NCI-H187 treated with DMSO at 0.1 percent for 48 hours (cell line): ENCODE measurements at places on chromosomes 6 and 20.

GRCh38 chr6:39804466-39805065 is 12.4 kb downstream of the DAAM2 start:
- DNase-seq: no peak

DNA sequence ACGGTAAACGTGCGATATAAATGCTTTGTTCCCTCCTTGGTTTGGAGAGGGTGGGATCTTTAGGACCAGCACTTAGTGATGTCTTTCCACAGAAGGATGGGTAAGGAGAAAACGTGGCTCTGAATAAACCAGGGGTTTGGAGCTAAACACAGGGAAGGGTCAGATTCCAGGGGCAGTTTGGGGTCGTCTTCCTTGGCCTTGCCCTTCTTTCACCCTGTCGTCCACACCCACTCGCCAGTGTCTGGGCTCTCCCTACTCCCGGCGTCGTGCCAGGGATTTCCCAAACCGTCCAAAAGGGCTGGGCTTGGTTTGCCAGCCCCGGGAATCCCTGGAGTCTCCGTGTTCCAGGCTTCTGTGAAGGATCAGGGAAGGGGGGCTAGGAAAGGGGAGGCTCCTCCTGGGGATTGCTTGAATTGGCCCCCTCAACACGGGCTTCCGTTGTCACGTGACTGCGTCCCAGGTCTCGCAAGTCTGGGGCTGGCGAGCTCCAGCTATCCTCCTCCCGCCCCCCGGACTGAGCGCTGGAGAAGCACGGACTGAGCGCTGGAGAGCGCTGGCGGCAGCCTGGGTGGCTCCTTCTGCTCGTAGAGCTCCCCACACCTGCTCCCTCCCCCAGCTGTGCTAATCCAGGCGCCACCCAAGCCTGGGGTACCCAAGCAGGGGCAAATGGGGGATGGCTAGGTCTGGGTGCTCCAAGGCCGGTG is 9.4 kb upstream of the ARMC12 start:
- no peak for DNase-seq

DNA sequence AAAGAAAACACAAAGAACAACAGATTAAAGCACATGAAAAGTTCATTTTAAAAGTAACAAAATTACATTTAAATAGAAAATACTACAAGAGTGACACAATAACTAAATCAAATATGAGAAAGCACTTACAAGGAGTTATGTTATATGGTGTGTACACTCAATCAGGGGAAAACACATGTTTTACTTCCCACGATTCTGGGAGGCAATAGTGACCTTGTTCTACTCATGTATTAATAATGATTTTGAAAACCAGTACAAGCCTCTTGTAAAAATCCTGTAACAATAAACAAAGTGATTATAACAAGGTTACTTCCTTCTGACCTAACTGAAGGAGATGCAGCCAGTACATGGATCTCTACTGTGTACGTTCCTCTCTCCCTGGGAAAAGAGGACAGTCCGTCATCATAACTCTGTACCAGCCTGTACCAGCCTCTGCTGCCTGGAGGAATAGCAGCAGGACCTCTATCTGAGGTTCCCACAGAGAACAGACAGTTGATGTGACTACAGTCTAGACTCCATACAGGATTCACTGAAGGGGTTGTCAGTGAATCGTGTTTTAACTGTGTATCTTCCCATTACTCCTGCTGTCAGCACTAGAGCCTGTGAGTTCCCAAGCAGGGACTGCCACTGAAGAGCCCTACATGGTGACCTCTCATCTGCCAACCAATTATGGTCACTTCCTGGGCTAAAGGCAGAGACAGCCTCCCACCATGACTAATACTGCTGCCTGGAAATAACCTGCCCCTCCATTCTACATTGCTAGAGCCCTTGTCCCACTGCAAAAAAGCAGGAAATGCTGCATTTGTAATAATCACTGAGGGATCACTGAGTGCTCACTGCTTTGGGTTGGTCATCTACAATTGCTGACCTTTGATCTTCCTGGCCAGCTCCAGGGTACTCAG is 149.7 kb downstream of the KIF16B start:
- DNase-seq: no peak

DNA sequence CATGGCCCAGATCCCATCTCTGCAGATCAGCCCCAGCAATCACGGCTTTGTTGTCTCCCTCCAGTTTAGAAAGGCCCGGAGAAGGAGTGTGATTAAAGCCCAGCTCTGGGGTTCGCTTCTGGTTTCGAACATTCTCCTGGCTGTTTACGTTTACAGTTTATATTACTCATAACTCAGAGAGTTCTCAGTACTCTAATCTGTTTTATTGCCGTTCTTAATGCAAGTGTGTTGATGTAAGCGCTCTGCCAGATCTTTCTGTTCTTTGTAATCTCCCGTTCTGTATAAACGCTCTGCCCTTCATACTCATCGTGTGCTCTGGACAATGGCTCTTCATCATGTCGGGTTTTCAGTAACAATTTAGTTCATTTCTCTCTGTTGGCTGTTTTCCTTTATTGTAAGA is 118.0 kb upstream of the PRND start:
- DNase-seq: no peak

DNA sequence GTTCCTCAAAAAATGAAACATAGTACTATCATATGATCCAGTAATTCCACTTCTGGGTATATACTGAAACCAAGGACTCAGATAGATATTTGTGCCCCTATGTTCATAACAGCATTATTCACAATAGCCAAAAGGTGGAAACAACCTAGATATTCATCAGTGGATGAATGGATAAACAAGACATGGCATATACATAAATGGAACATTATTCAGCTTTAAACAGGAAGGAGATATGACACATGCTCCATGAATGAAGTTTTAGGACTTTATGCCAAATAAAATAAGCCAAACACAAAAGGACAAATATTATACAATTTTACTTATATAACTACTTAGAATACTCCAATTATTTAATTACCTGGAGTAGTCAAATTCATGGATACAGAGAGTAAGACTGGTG is 16.4 kb downstream of the PLCB1 start:
- no peak for DNase-seq

GRCh38 chr20:3193806-3194616 is 10.5 kb downstream of the DDRGK1 start:
- DNase-seq: no peak

DNA sequence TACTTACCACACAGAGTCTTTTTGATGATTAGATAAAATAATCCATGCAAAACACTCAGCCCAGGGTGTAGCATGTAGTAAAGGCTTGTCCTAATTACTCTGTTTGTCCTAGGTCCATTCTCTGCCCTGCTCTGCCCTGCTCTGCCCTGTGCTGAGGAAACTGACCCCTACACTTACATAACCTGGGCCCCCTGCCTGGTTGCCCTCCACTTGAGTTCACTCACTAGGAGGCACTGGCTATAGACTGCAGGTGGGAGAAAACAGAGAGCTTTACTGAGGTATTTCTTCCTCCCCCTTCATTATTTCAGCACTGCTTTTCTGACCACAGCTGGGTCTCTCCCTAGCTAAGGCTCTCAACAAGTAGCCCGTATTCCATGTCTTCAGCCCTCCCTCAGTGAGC is 70.9 kb upstream of the TBX18 start:
- DNase-seq: no peak

GRCh38 chr6:99711925-99712324 is 105.3 kb downstream of the PRDM13 start:
- DNase-seq: no peak

GRCh38 chr6:119340796-119341487 is 8.6 kb downstream of the MAN1A1 start:
- no peak for DNase-seq

DNA sequence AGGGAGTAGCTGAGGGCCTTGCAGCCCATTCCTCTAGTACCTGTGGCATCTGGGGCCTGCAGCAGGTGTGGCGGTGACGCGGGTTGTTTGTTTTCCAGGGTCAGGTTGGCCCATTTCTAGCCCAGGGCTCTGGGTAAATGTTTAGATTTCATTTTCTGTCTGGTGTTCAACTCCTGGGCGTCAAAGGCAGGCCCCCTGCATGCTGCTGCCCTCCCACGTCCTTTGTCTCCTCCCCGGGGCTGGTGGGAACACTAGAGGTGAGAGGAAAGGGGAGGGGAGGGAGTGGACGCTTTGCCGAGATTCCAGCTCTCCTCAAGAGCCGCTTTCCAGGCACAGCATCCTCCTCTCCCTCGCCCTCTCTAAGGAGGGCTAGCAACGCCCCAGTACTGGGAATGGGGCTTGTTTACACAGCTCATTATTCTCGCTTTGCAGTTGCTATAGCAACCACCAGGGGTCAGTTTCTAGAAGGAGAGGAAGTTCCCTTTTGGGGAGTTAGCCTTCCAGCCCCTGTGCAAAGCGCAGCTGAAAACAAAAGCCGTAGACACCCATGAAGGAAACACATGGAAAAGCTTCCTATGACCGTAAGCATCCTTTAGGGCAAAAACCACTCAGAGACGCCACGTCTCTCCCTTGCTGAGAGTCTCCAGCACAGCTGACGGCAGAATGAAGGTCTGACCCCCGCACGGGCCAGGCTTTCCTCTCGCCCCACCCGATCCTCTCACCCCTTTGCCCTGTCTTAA is 170.6 kb downstream of the LY86 start:
- DNase-seq: peak; percentile 24

DNA sequence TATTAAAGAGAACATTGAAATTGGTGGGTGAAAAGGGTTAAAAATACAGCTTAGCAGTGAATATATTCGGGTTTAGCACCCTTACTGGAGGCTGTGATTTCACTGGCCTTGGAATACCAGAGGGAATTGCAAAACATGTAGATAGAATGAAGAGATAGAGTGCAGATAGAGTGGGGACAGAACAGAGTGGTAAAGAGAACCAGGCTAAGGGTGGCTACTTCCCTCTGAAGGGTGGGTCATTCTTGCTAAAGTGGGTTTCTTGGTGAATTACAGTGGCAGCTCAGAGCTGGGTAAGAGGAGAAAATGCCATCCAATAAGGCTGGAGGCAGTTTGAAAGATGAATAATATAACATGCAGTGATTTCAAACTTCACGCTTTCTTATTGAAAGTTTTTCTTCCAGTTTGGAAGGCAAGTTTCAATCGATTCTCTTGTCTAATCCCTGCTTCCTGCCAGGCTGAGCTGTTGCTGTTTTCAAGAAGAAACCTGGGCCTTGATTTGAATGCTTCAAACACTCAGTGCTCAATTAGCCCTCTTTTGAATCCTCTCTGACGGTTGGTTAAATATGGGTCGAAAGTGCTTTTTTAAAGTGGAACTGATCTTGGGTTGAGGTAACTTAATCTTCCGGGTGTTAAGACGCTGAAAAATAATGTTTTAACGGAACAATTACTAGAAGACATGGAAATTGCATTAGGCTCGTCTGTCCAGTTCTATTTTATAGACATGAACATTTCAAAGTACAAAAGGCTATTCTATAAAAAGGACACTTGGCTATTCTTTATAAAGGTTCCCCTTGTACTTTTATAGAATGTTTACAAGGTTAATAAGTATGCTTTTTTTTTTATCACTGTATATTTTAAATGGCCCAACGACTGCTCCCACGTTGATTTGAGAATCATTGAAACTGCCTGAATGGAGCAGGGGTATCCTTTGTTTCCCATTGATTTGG is 203.3 kb downstream of the BCAS1 start:
- peak; percentile 35 for DNase-seq

DNA sequence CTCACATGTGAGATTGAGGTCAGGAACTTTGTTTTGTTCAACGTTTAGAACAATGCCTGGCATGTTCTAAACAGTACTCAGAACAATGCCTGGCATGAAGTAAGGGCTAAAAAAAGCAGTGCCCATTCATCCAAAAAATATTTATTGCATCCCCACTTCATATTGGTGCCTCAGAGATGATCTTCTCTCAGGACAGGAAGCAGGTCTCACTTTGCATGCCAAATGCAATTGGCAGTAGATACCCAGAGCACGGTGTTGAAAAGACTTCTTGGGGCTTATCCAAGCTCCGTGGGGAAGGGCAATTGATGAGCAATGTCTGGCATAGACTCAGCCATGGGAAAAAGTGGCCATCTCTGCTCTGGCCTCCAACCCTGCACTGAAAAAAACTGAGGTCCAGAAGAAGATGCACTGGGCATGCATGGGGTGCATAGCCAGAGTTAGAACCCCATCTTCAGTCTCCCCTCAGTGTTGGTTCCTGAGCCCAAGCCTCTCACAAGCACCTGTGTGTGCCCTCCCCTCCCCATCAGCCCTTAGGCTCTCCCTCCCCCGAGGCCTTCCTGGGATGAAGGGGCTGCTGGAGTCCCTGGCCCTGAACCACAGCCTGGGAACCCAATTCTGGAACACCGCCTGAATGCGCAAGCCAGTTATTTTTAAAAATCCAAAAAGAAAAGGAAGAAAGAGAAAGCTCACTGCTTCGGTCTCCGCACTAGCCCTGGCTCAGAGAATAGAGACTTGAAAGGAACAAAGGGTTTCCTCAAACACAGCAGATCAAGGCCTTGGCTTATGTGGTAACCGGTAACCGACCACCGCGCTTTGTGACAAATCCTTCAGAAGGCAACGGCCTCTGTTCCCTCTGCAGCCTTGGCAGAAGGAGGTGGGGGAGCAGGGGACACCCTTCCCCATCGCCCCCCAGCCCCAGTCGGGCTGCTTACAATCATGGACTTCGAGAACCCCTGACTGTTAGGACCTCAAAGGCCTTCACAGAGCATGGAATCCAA is 78.5 kb upstream of the SIRPA start:
- no peak for DNase-seq
